ENCODE measurements at places on chromosomes 1 and 21.

DNA sequence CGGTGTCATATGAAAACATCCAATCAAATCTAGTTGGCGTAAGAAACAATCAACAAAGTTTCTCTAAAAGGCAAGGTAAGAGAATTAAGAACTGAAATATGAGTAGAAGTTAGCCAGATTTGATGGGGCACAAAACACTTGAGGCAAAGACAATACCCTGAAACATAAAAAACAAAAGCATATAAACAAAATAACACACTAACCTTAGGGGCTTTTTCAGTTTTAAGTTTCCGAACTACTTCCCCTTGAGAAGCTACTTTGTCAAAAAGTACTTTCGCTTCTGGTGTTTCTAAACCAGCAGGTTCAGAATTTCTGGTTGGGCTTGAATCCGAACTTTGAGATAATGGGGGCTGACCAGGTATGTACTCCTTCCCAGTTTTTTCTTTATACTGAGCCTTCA is 57.9 kb downstream of the EPRS1 start:
- no peak for DNase-seq

DNA sequence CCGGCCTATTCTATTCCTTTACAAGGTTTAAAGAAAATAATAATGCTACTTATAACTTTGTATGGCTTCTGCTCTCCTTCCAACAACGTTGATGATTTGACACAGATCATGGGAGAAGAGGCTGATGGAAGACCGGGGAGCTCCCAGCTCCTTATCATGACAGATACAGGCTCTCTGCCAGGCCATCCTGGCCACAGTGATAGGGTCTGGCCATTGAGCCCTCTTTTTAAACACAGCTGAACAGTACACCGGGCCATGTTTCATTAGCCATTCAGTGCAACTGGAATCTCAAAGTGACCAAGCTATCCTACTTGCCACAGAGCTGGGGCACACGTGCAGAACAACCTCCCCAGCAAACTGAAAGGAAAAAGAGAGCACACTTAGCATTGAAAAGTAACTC is 34.9 kb downstream of the DNAJC11 start:
- DNase-seq, result no peak

- DNase-seq, result peak; percentile 33
These were observed 89.5 kb upstream of the GNG4 start for GRCh38 chr1:235739124-235739523.

DNA sequence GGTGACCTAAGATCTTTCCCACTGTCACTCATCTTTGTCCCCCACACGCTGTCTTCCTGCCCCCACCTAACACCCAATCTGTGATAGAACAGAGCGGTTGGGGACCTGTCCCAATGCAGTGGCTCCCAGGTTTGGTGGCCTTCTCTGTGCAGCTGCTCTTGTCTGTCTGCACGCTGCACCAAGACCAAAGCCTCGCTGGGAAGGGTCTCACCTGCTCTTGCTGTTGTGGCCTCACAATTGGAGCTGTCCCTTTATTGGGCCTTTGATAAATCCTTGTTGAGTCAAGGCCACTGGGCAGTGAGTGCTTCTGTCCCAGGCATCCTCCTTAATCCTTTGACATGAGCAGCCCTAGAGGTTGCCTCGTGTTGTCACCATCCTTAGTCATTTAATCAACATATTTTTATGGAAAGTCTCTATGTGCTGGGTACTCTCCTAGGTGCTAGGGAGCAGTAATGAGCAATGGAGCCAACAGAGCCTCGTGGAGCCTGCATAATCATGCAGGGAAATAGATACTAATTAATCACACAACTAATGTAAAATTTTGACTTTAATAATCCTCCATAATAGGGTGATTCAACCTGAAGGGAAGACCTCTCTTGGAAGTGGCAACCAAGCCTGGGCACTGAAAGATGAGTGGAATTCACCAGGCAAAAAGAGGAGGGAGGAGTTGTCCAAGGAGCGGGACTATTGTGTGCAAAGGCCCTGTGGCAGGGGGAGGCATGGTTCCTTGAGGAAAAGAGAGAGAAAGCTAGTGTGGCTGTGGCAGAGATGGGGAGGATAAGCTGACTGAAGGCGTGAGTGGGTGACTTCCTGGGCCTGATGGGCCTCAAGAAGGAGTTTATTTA is 57.6 kb downstream of the MAN1C1 start:
- no peak for DNase-seq

DNA sequence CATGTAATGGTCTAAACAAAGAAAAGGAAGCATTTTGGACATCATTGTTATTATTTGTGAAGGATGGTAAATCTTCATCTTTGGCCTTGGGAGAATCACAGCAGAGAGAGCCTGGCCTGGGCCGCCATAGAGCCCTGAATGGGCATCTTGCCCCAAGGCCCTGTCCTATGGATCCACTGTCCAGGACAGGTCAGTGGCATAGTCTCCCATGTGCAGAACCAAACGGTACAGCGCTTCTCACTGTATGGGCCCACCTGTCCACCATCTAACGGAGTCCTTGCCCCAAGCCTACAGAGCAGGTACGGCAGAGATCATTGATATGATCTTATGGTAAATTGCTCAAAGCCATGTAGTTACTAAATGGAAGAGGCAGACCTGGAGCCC is 185.7 kb downstream of the FOXD2 start:
- DNase-seq, result no peak

DNA sequence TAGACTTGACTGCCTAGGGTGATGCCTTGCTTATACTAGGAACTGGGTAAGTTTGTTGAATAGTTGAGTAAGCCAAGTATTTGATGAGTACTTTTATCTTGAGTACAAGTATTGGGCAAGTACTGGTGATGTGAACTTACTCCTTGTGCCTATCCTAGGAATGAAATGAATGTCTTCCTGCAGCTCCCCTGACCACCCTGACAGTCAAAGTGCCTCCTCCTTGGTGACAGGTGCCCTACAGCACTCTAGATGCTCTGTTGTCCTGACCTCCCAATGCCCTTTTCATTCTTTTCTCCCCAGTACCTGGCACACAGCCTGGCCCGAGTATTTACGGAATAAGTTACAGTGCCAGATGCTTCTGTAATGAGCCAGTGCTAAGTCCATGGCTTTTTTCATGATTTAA is 25.5 kb downstream of the PCSK9 start:
- peak; percentile 68 for DNase-seq

Data from astrocyte of the spinal cord (primary cell).